MCF 10A (cell line): ENCODE measurements at places on chromosomes 11 and 22.
A peak's percentile ranks its signal among the peaks of the same experiment; 100 is the strongest.

- DNase-seq = peak; percentile 70
Observed at GRCh38 chr11:46119352-46120216, 1.7 kb downstream of the PHF21A start.

GRCh38 chr11:76234416-76235232 lies 28.3 kb upstream of the WNT11 start:
- DNase-seq = no peak

- peak; percentile 77 for DNase-seq
Observed at GRCh38 chr11:74636630-74637184, 44.3 kb downstream of the POLD3 start.

DNA sequence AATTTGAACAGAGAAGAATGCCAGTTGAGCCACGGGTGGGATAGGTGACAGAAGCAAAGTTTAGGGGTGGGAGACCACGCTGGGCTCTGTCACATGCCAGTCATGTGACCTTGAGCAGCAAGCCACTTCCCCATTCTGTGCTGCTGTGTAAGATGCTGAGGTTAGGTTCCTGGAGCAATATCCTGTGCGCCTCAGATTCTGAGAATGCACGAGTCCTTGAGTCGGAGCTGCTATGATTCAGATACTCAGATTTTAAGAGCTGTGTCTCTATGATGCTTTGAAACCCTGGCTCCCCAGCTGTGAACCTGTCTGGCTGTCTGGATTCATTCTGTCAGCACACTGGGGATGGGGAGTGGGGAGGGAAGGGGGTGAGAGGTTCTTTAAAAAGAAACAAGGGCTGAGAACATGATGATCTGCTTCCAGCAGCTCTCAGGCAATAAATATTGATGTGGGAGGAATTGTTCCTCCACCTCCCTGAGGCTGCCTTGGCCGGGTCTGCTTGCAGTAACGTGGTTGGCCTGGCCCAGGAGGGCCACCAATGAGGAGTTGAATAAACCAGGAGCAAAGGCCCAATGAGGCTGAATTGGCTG lies 24.0 kb downstream of the SLCO2B1 start:
- no peak for DNase-seq

GRCh38 chr11:46246521-46246920 lies 30.9 kb upstream of the CREB3L1 start:
- DNase-seq = no peak

DNA sequence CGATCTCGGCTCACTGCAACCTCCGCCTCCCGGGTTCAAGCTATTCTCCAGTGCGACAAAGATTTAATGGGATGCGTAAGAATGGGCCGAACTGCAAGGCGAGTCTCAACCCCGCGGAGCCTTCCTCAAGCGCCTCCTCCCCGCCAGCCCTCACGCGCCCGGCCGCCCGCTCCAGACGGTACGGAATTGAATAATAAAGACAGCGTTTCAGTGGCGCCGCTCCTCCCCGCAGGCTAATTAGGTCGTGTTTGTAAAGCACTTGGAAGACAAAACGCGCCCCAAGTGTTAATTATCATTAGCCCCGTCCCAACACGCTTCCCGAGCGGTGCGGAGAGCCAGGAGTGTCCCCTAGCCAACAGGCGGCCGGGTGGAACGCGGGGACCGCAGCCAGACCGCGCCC lies 192.0 kb downstream of the BUD13 start:
- DNase-seq = no peak

DNA sequence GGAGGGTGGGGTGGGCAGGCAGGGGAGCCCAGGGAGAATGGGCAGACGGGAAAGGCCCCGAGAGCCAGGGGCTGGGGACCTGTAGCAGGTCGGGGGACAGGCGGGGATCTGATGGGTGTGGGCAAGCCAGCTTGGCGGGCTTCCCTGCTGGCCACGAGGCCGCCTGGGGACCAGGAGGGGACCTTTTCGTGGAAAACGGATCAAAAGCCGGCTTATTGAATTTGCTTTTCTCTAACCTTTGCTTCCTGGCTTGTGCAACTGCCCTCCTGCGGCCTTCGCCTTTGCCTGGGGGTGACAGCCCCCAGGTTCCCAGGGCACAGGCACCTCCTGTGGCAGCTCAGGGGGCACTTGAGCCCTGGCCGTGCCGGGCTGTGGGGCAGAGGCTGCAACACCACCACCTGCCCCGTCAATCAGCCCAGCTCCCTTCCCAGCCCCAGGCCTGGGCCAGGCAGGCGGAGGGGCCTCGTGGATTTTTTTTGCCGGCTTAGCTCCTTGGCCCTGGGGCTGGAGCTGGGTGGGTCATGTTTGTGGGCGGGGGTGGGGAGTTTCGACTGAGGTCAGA lies 41.6 kb upstream of the H19 start:
- DNase-seq = no peak

DNA sequence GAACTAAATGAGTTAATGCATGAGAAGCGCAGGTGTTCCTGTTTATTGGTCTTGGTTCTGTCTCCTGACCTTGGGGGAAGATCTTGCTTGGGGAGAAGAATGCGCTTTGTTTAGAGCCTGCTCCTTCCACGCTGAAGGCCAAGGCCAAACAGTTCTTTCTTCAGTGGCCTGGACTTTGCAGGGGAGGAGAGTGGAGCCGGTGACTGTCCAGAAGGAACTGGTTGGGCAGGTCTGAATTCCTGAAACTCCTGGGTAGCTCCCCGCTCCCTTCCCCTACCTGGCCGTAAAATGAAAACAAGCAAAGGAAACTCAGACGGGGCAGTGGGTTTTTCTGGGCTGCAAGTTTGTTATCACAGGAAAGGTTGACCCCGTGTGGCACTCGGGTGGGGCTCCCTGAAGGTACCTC lies 3.6 kb downstream of the ARHGAP8 start:
- DNase-seq = no peak
